ENCODE measurements at places on chromosomes 12 and 14.

- DNase-seq: no peak
Measured at GRCh38 chr14:32635061-32635719, 303.5 kb upstream of the NPAS3 start.

GRCh38 chr12:681568-682256 is 18.5 kb upstream of the NINJ2 start:
- no peak for DNase-seq

DNA sequence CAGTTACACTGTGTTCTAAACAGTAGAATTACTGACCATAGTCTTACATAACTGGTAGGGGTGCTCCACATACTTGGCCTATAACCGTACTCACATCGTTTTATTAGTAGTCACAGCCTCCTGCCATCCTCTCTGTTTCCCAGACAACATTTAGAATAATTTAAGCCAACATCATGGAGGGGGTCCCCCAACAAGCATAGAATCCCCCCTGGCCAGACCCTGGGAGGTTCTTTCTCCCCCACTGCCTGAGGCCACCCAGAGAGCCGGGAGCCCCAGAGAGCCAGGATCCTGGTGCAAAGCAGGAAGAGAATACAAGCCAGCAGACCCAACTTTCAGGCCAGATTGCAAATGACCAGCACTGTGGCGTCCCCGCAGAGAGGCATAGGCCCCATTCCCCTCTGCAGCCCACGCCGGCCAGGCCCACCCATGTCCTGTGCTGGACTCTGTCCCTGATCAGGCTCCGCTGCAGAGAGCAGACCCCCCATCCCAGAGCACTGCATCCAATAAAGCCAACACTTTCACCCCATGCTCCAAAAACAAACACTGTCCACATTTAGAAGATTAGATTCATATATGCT is 195.2 kb downstream of the NTF3 start:
- DNase-seq: no peak

DNA sequence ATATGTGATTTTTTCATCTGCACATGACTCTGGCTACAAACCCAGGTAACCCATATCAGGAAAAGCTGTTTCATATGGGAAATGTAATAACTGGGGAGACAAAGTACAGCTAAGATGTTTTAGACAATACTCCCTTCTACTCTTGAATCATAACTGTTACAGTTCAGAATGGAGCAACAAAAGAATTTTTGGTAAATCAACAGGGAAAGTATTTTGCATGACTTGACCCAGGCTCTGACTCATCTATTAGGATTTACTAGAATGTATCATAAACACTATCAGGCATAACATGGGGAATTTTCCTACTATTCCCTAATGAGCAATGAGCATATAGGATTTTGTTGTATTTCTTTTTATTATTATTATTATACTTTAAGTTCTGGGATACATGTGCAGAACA is 553.0 kb downstream of the SLC16A7 start:
- DNase-seq: no peak

DNA sequence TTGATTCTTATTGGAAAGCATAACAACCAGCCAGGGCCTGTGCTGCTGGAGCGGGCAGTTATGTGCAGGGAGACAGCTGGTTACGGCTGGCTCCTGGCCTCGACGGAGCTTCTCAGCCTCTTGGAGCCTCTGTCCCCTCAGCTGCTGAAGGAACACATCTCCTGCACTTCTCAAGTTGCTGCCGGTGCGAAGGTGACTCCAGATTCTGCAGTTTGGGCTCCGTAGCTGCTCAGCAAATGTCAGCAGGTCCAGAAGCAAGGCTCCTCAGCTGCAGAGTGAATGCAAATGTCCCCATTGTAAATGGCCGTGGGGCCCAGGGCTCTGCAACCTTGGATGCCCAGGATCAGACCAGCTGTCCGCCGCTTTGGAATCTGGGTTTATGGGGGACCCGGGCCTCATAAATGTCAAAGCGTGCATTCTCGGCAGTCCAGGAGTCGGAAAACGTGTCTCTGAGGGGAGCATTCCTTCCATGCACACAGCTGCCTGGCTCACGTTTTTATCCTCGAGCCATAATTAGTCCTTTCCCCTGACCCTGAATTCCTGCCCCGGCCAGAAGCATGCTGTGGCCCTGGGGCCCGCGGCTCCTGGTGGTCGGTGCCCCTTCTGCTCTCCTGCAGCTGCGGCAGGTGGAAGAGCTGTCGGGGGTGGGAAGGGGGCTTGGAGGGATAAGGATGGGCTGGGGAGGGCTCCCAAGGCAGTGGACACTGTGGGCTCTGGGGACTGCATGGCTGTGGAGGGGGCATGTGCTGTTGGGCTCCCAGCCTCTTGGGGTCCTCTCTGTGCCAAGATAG is 106.0 kb downstream of the KIF26A start:
- DNase-seq: no peak
